ENCODE measurements at places on chromosomes 1 and 21.

DNA sequence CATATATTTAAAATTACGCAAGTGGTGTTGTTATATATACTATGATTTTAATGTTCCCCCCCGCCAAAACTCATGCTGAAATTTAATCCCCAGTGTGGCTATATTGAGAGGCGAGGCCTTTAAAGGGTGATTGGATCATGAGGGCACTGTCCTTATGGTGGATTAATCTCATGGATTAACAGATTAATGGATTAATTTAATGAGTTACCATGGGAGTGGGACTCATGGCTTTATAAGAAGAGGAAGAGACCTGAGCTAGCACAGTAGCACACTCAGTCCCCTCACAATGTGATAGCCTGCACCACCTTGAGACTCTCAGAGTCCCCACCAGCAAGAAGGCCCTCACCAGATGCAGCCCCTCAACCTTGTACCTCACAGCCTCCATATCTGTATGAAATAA, 34.8 kb downstream of the C1orf198 start:
- no peak for DNase-seq

GRCh38 chr1:212816567-212817278, 25.0 kb downstream of the TATDN3 start:
- no peak for DNase-seq

DNA sequence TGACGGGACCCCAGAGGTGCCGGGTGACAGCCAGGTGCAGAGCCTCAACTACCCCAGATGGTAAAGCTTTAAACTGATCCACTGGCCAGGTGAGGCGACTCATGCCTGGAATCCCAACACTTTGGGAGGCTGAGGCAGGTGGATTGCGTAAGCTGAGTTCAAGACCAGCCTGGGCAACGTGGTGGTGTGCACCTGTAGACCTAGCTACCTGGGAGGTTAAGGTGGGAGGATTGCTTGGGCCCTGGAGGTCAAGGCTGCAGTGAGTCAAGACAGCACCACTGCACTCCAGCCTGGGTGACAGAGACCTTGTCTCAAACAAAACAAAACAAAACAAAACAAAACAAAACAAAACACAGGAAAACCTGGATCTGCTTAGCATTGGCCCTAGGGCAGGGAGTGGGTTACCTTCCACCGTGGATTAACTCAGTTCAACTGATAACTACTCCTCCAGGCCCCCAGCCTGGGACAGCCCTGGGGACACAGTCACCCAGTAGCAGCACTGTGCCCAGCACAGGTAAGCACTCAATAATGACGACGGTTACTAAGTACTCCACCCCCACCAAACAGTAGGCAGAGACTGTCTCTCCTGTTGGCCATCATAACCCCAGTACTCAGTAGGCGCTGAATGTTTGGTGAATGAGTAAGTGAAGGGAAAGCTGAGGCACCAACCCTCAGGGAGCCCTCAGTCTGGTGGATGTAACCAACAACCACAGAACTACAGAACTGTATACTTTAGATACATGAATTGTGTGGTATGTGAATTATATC, 21.6 kb downstream of the SLC66A1 start:
- no peak for DNase-seq

GRCh38 chr1:151523326-151523725, 12.1 kb downstream of the CGN start:
- no peak for DNase-seq

GRCh38 chr1:68314151-68314780, 81.9 kb upstream of the WLS start:
- DNase-seq = no peak

GRCh38 chr21:43865540-43866259, 677 bp downstream of the AGPAT3 start:
- no peak for DNase-seq

GRCh38 chr1:204972426-204972825, 70.6 kb upstream of the CNTN2 start:
- DNase-seq = no peak

- no peak for DNase-seq
Measured at GRCh38 chr1:207946756-207947155, 35.8 kb upstream of the CD34 start.

GRCh38 chr1:149936170-149936991, at the start of gene MTMR11:
Gene MTMR11 (minus strand): TSS chr1:149936879. CDS start chr1:149936647, 232 bp downstream.
- no peak for DNase-seq

DNA sequence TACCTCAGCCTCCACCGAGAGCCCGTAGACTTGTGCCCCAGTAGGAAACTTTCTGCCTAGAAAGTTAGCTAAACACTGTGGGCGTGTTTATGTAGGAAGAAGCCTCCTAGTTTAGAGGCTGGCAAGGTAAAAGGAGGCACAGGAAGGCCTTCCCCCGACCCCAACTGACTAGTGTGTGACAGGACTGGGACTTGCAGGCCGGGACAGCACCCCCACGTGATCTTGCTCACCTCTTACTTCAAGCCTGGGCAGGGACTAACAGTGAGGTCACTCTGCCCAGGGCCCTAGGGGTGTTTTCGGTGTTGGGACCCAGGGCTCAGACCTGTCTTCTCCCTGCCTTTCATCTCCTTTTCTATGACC, 392 bp upstream of the TAGLN2 start:
- DNase-seq = no peak

GRCh38 chr1:156750711-156751450, 594 bp downstream of the HDGF start:
- DNase-seq = no peak

DNA sequence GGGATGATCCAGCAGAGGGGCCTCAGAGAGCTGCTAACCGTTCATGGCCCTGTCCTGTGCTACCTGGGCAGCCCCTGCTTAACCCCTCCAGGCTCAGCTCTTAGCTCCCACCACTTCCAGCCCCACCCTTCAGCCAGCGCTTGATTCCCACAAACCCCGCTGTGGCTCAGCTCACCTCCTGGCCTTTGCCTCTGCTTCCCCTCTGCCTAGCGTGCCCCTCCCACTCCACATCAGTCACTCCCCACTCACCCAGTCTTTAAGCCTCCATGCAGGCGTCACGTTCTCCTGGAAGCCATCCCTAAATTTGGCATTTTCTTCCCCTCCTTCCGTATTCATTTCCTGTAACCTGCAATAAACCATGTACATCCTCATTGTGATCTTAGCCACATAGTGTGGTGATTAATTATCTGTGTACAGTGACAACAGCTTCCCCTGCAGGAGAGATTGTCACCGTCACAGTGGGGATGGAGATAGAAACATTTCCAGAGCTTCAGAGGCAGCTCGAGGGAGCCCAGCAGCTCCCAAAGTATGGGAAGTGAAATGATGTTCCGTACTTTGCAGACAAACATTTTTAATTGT, 65.5 kb downstream of the EPHB2 start:
- no peak for DNase-seq

DNA sequence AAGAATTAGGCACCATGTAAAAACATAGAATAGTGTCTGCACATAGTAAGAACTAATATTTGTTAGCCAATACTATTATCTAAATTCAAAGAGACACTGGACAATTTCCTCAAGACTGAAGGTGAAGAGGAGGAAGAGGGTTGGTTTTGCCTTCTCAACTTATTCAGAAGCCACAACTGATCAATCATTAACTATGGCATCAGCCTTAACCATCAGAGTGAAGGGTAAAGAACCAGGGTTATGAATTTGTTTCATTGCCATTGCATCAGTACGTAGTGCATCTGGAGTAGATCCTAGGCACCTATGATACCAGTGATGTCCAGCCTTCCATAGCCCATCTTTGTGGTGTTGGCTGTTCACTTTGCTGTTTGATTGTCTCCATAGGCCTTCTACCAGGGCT, 421.7 kb upstream of the DEPDC1 start:
- DNase-seq = no peak

GRCh38 chr1:212624976-212625501, 16.5 kb downstream of the ATF3 start:
- DNase-seq = no peak

GRCh38 chr21:17081193-17081592, 431.6 kb upstream of the CXADR start:
- no peak for DNase-seq

DNA sequence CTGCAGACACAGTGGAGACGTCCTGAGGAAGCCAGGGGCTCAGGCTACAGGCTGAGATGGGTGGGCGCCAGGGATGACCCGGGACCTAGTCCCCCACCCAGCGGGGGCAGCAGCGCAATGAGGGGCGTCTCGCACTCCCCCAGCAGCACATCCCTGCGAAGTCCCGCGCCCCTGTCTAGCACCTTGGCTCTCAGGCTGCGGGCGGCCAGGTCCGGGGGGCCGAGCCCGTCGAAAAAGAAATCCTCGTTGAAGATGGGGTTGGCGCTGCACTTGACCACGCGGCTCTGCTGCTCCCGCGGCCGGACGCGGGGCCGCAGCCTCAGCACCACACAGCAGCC, 1.8 kb downstream of the C2CD4D start:
- no peak for DNase-seq

DNA sequence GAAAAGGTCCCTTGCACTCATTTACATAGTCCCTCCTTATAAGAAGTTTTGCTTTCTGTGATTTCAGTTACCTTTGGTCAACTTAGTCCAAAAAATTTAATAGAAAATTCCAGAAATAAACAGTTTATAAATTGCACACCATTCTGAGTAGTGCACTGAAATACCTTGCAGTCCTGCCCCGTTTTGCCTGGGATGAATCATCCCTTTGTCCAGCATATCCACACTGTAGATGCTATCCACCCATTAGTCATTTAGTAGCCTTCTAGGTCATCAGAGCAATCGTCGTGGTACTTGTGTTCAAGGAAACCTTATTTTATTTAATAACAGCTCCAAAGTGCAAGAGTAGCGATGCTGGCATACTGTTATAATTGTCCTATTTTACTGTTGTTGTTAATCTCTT, 38.0 kb downstream of the SPRTN start:
- DNase-seq = no peak

DNA sequence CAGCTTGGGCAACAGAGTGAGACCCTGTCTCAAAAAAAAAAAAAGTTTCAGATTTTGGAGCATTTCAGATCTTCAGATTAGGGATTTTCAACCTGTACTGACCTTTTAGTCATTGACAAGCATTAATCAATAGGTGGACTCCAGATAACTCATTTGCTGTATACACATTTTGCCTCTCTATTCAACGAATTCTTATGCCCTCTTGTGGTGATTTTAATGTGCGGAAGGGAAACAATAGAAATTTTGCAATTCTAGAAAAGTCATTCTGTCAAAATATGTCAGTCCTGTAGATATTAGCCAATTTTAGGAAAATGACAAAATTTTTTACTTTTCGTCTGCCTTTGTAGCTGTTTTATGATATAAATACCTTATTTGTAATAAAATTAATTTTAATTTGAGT, 11.6 kb upstream of the OR2G2 start:
- no peak for DNase-seq

DNA sequence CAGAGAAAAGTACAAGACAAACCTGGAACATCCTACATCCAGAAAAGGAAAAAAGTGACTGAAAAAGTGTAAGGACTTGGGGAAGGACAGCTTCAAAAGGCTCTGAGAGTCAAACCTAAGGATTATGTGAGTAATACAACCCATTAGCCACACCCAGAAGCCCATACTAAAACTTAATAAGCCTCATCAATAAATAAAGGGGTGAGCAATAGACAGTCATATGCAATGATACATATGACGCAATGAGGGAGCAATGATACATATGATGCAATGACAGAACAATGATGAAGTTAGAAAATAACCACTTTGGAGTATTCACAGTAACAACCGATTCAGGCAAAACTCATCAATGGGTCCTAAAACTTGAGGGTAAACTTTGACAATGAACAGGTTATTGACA, 50.1 kb downstream of the BRWD1 start:
- no peak for DNase-seq

- DNase-seq = no peak
Measured at GRCh38 chr21:41651406-41651805, 115.4 kb downstream of the RIPK4 start.

DNA sequence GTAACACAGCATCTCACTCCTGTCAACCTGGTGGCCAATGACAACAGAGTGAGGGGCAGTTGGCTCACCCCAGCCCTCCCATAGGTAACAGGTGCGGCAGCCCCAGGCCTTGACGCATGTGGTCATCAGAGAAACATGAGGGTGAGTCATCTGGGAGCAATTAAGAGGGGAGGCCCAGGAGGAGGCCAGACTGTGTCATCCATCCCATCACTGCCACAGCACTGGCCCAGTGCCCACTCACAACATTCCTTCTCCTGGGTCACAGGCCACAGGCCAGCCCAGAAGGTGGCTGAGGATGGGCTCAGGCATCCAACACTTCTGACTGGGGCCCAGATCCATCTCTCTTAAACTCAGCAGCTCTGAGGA, 17.1 kb downstream of the TEX35 start:
- DNase-seq = no peak

GRCh38 chr1:94790246-94790645, 29.9 kb upstream of the SLC44A3 start:
- no peak for DNase-seq

- no peak for DNase-seq
Measured at GRCh38 chr1:61746813-61747212, 4.5 kb downstream of the PATJ start.

- no peak for DNase-seq
Measured at GRCh38 chr1:12662556-12662955, 18.7 kb downstream of the AADACL4 start.

DNA sequence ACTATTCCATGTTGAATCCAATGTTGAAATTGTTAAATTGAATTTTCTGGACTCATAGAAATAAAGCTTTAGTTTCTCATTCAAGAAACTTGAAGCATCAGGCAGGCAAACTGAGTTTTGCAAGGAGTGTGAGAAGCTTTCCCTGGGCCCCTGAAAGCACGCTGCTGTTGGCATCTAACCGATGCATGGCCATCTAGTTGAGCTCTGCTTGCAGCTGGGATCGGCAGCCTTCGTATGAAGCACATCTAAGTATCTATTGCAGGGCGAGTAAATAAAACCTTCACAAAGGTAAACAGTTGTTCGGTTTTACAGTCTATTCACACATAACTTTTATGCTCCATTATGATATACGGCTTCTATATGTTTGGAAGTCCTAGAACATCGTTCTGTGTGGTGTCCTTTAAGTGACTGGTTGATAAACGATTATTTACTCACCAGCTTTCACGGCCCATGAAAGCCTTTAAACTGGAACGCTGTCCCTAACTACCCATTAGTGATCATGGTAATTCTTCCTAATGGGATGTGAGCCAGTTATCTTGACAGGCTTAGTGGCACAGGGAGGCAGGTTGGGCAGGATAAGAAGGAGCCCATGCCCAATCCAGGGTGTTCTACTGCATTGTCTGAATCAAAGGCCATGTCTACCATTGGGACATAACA, 71.7 kb downstream of the SEC16B start:
- no peak for DNase-seq

DNA sequence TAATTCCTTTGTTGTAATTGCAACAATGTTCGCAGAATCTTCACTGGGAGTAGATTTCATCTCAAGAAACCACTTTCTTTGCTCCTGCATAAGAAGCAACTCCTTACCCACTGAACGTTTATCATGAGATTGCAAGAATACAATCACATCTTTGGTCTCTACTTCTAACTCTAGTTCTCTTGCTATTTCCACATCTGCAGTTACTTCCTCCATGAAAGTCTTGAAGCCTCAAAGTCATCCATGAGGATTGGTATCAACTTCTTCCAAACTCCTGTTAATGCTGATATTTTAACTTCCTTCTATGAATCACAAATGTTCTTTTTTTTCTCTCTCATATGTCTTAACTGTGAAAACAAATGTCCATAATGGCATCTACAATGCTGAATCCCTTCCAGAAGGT, 118.6 kb upstream of the RAB4A start:
- DNase-seq = no peak

GRCh38 chr1:56289260-56289659, 290.1 kb downstream of the PLPP3 start:
- no peak for DNase-seq

GRCh38 chr1:237580726-237581125, 310.0 kb downstream of the ZP4 start:
- no peak for DNase-seq

GRCh38 chr1:28956038-28956464, 41.7 kb downstream of the EPB41 start:
- peak; percentile 8 for DNase-seq

- no peak for DNase-seq
Measured at GRCh38 chr1:165900576-165901380, 73.4 kb downstream of the UCK2 start.

Data from neuronal stem cell (in vitro differentiated cells).